ENCODE measurements at places on chromosomes 5 and 9.

DNA sequence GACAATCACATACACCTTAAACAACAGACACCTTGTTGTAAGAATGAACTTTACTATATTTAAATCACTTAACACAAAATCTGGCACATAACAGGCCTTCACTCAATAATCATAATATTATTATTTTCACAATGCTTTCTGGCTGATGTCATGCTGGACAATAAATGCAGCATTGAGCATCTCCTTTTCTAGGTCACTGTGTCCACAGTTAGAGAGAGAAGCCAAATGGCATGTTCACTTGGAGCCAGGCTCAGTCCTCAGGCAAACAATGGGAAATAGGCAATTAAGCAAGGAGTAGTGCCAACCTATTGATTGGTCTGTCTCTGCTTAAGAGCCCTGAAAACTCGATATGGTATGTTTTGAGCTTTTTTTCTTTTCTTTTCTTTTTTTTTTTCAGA is 50.6 kb upstream of the KLF4 start:
- DNase-seq = no peak

DNA sequence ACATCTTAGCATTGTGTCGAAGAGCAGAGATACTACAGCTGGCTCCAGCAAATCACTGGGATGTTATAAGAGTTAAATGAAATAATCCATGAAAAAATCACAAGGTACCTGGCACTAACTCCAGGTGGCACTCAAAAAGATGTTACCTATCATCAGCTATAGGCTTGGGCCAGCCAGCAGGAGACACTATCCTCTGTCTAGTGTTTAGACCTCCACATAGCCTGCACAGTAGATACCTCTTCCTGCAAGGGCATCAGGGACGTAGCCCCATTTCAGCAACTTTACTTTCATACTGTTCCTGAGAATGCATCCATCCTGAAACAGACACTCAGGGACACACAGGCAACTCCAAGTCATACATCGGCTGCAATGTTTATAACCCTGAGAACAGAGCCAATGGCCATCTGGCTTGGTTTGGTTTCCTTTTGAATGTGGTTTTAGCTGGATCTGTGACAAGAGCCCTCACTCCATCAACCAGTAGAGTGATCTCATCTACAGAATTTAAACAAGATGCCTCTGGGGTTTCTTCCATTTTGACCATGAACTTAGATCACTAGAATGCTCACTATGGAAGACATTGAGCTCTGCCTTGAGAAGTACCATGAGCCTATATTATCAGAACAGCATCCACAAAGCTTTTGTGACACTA is 69.9 kb downstream of the TLE1 start:
- DNase-seq = no peak

DNA sequence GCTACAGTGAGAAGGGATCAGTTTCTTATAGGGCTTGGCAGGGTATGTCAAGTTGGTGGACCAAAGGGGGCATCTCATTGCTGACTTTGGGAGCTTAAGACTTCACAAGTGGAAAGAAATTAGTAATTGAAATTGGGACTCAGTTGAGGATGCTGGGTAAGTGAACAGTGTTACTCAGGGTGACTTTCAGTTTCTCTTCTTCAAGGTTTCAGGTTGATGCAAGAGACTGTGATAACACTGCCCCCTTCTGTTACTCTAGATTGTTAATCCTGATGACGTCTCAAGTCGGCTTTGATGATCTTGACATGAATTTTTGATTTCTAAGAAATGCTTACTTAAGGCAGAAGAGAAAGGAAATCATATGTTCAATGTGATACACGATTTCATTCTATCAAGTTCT is 21.3 kb downstream of the KCTD16 start:
- DNase-seq = peak; percentile 95

DNA sequence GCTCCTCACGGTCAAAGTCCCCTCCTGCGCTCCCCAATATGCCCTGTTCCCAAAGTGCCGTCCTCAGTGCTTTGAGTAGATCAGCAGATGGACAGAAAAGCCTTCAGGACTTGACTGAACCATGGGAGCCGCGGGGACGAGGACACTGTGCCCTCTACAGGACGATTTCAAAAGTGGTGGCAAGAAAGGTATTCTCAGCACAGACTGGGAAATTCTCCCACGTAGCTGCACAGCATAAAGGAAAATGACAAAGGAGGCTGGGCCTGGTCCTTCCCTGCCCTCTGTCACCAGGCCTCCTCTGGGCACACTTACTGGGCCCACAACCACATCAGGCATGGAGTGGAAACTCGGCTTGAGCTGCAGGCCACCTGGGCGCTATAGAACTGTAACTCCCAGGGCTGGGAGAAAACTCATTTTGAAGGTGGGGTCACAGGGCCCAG is 16.7 kb upstream of the MTMR12 start:
- peak; percentile 73 for DNase-seq

DNA sequence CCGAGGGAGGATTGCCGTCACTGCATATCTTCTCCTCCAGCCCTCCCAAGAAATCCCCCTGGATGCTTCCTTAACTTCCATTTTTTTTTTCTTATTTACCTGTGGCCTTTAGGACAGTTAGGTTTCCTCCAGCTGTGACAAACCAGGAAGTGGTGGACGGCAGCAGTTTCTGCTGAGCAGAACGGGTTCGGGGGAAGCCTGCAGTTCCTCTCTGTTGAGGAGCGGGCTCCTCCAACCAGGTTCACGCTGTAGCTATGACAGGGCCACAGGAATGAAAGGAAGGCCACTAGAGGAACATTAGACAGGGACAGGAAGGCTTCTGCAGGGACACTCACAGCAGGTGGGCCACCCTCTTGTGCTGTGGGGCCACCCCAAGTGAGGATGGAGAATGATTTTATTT is 76.7 kb upstream of the SYK start:
- DNase-seq = no peak

- DNase-seq = no peak
Measured at GRCh38 chr9:82600536-82601292, 462.2 kb downstream of the RASEF start.

GRCh38 chr9:124262649-124262972 is 4.9 kb downstream of the NEK6 start:
- no peak for DNase-seq

- DNase-seq = no peak
Measured at GRCh38 chr9:70805949-70806348, 315.5 kb downstream of the TRPM3 start.

- DNase-seq = peak; percentile 61
Measured at GRCh38 chr9:36140086-36141084, 3.9 kb downstream of the GLIPR2 start.

- DNase-seq = no peak
Measured at GRCh38 chr5:148969291-148969690, 93.6 kb downstream of the SH3TC2 start.

GRCh38 chr5:119897537-119898370 is 268.4 kb downstream of the FAM170A start:
- no peak for DNase-seq

- no peak for DNase-seq
Measured at GRCh38 chr5:155278532-155278931, 265.0 kb downstream of the KIF4B start.

DNA sequence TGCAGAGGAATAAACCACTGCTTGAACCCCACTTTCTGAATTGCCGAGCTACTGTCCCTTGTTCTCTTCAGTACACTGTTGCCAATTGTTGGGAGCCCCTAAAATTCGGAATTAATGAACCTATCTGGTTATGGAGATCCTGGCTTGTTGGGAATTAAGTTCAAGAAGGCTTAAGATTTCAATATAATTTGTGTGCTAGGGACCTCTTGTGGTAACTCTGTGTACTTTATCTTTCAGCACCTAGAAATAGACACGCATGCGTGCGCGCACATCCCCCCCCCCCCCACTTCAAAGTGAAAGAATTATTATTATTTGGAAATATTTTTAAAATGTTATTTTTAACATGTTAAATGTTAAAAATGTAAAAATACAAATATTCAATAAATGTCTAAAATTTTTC is 53.3 kb upstream of the FAM169A start:
- peak; percentile 59 for DNase-seq

DNA sequence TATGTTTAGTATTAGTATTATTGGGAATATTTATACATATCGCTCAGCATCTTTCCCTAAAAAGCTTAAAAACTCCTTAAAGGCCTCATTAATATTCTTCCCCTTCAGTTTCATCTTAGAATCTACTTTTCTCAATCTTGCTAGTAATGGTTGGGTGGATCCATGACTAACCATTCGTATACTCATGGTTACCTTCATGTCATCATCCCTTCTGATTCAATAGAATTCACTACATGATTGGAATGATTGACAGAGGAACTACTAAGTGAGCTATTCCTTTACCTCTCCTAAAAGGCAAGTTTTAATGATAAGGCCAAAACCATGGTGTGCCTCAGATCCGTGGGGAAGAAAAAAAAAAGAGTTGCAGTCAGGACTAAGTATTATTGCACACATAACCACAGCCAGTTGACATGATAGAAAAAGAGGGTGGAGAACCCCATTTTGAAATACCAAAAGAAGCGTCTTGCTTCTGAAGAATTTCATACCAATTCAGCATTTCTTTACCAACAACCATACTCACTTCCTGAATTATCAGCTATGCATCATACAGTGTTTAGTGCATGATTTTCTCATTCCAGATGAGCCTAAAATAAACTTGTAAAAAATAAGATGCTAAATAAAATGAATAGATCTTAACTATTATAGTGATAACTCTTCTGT is 624.6 kb downstream of the PDE4D start:
- DNase-seq = no peak

GRCh38 chr9:20356403-20357036 is 265.8 kb downstream of the MLLT3 start:
- DNase-seq = peak; percentile 69

DNA sequence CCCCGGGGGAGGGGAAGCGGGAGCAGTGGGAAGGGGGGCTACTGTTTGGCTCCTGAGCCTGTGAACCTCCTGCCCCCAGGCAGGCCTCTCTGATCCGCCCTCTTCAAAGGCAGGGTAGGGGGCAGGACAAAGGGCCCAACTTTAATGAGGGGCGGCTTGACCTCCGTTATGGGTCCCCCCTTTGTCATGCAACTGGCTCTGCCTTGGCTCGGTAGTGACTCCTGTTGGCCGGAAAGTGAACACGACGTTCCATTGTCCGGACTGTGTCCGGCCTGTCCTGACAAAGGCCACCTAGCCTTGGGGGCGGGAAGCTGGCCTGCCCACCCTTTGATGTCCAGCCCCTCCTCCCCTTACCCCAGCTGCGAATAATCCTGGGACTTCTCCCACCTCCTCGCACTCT is 1.3 kb downstream of the CDX1 start:
- DNase-seq = no peak

DNA sequence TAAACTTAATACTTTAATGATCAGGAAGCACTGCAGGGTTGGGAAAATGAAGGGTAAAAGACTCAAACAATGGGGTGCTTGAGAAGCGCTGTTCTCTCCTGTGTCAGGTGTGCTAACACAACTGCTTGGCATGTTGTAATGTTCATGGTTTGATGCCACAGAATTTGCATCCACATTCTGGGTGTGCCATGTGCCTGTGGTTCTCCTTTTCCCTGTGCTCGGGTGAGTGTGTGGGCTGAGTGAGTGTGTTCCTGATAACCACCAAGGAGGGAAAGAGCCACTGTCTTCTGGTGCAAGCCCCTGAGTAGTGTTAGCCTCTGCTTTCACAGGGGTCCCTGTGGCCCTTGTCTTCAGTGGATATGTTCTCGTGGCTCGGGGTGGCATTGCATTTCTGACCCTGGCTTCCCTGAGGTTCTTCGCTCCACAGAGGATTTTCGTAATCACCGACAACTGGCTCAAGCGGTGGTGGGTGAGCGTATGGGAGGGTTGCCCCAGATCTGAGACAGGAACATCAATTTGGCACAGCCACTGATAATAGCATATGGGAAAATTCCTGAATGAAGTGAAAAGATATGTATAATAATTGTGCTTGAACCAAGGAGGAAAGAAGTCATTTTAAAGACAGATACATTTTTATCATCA is 102.0 kb downstream of the MVB12B start:
- no peak for DNase-seq

DNA sequence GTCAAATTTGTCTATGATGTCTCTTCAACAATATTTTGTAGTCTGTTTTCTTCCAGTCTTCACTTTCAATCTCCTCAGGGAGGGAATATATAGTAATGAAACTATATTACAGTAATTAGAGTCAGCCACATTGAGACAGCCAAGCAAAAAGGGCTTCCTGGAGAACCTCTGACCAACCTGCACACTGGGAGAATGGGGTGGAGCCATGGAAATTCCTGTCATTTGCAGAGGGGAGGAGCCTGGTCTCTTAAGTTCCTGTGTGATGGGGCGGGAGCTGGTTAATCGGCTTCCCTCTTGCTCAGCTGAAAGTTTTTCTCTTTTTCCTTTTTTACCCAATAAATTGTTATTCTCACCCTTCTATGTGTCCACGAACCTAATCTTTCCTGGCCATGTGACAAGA is 1220.0 kb downstream of the PTPRD start:
- no peak for DNase-seq

- no peak for DNase-seq
Measured at GRCh38 chr9:90121762-90122161, 517.0 kb downstream of the GADD45G start.

GRCh38 chr5:81948349-81948748 is 23.5 kb upstream of the ATG10 start:
- no peak for DNase-seq

GRCh38 chr9:114518599-114519022 is 13.3 kb upstream of the WHRN start:
- peak; percentile 78 for DNase-seq

GRCh38 chr9:33818167-33818846 is 1.3 kb downstream of the UBE2R2 start:
- DNase-seq = no peak

DNA sequence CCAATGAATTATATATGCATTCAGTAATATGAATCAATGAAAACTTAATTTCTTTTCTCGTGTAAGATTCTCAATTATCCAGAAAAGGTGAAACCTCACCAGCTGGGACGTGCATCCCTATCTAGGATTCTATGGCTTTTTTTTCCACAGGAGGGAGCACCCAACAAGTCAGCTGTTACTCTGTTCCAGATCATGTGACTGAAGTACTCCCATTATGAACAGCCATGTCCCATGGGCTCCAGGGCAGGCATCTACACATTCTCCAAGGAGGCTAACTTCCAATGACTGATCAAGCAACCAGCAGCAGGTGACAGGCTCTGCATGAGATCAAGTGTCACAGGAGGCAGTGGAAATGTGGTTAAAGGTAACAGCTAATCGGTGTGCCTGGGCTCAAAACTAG is 118.8 kb downstream of the ELAVL2 start:
- DNase-seq = no peak

DNA sequence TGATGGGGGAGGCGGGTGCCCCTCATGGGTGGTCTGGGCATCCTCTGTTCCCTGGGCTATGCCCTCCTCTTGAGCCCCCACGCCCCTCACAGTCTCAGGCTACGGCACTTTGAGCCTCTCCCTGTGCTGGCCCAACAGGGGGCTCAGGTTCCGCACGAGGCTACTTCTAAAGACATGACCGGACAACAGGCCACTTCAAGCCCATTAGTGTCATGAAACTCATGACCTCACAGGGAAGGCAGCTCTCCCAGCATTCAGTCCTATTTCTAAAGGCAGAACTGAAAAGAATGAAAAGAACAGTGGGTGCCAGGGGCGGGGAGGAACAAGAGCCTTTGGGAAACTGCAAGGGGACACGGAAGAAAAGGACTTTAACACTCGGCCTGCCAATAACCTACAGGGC is 45.0 kb downstream of the COL23A1 start:
- DNase-seq = no peak

GRCh38 chr5:79416499-79416898 is 97.4 kb downstream of the HOMER1 start:
- peak; percentile 88 for DNase-seq

GRCh38 chr5:53052499-53052898 is 57.1 kb downstream of the MOCS2 start:
- DNase-seq = no peak

- no peak for DNase-seq
Measured at GRCh38 chr5:103086547-103086946, 33.4 kb downstream of the GIN1 start.

- DNase-seq = no peak
Measured at GRCh38 chr5:5063533-5063953, 76.6 kb upstream of the ADAMTS16 start.
